ENCODE measurements at places on chromosomes 16 and 17.
A peak's percentile ranks its signal among the peaks of the same experiment; 100 is the strongest.

DNA sequence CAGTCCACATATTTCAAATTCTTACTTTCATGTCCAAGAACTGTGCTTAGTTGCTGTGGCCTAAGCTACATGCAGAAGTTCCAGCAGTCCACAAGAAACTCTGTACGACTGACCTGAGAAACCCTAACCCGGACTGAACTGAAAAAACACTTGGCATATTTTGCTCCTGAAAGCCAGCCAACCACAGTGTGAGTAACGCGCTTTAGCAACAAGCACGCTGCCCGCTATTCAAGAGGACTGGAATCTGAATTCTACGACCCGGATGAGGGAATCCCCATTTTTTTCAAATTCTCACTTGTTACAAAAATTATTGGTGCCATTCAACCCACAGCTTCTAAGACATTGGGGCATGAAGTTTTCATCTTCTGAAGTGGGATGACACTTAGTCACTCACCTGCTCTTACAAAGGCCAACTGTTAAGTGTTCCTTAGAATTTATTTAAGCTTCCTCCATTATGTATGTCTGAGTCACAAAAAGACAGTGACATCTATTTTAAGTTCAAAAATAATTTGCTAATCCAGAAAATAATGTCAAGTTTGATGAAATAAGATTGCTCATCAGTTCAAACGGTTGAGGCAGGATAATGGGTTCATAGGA, 78.7 kb downstream of the CDYL2 start:
- no peak for DNase-seq

DNA sequence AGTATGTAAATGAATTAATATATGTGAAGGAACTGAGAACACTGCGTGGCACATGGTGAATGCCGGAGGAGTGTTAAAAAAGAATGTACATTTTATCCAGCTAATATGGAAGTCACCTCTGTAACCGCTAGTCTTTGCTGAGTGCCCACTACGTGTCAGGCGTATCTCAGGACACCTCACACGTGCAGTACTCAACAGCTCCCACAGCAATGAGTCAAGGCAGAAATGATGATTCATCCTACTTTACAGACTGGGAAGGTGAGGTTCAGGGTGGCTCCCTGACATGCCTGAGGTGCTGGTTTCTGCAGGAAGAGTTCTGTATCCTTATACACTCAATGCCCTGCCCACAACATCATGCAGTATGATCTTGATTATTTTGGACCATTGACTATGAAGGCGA, 487.0 kb downstream of the HAPSTR1 start:
- DNase-seq = no peak

GRCh38 chr16:67632415-67633172, 12.3 kb upstream of the CARMIL2 start:
- no peak for DNase-seq

DNA sequence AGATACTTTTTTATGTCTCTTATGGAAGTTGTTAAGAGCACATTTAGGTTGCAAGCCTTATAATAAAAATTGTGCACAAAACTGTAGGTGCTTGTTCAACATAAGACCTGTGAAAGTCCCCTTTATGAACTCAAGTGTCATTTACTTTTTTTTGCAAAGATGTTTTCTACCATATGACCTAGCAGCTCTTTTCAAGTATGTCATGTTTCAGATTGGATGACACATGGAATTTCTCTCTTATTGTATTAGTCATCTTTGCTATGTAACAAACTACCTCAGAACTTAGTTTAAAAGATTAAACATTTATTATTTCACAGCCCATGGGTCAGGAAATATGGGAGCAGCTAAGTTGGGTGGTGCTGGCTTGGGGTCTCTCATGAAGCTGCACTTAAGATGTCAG, 57.9 kb downstream of the PHKB start:
- no peak for DNase-seq

DNA sequence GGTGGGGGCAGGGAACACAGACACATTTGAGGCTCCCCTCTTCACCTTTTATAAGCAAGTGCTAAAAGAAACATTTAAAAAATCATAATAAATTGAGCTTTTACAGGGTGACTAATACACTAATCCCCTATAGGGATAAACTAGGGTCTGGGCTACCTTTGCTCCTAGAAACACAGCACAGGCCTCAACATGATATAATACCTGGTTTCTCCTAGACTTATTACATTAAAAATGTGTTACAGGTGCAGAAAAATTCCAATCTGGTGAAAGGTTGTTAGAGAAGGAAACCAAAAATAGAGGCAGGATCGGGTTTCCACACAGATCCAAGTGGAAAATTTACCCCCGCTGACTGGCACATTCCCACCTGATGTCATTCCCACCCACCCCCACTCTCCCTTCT, 124.7 kb upstream of the NOG start:
- no peak for DNase-seq

DNA sequence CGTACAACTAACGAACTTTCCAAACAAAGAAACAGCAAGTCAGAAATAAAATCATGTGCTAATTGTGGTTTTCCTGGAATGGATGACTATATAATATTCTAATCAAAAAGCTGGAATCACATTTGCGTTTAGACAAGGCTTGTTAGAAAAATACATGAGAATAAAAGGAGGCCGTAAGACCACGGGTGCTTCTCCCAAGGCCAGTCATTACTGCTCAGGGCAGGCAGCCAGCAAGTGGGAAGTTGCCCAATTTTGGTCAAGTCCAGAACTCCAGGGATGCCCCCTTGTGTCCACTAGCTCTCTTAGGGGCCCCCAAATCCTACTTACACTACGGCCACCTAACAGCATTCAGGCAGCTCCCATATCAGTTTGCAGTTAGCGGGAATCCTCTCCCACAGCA, 25.9 kb upstream of the LYRM9 start:
- no peak for DNase-seq

- no peak for DNase-seq
Observed at GRCh38 chr16:4637501-4638166, 13.0 kb downstream of the MGRN1 start.

GRCh38 chr17:74808714-74809430, 32.7 kb upstream of the NAT9 start:
- DNase-seq = no peak

- DNase-seq = no peak
Observed at GRCh38 chr16:11165349-11165748, 90.7 kb downstream of the SOCS1 start.

DNA sequence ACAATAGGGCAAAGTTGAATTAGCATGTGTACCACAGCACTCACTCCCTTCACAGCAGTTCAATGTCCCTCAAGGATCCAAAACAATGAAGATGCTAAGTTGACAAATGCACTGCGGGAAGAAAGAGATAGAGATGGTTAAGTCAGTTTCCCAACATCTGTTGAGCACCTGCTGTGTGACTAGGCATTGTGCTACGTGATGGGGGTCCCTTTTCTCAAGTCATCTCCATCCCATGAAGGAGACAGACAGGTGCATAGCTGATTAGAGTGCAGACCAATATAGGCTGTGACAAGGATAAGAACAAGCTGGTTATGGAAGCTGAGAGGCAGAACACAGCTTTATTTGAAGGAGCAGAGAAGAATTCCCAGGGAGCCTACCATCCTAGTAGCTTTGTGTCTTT, 114.2 kb downstream of the HAPSTR1 start:
- DNase-seq = no peak

DNA sequence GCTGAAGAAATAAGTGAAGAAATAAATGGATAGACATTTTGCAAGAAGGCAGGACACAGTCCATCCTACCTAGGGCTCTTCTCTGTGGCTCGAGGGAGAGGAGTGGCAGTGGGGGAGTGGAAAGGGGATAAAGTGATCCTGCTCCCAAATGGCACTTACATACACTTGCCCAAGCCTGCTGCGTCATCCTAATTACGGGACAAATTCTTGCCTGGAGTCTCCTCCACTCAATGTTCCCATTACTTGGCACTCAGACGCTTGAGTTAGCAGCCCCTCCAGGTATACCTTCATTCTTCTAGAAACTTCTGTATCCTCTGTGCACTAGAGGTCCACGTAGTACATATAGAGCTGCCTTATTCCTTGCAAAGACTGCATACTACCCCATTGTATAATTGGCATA, 15.7 kb upstream of the MAP3K14 start:
- DNase-seq = no peak

GRCh38 chr16:77509796-77510195, 75.0 kb upstream of the ADAMTS18 start:
- no peak for DNase-seq

GRCh38 chr17:57077000-57077399, 8.0 kb upstream of the AKAP1 start:
- DNase-seq = no peak

- DNase-seq = no peak
Observed at GRCh38 chr16:68626557-68626956, 18.6 kb upstream of the CDH3 start.

DNA sequence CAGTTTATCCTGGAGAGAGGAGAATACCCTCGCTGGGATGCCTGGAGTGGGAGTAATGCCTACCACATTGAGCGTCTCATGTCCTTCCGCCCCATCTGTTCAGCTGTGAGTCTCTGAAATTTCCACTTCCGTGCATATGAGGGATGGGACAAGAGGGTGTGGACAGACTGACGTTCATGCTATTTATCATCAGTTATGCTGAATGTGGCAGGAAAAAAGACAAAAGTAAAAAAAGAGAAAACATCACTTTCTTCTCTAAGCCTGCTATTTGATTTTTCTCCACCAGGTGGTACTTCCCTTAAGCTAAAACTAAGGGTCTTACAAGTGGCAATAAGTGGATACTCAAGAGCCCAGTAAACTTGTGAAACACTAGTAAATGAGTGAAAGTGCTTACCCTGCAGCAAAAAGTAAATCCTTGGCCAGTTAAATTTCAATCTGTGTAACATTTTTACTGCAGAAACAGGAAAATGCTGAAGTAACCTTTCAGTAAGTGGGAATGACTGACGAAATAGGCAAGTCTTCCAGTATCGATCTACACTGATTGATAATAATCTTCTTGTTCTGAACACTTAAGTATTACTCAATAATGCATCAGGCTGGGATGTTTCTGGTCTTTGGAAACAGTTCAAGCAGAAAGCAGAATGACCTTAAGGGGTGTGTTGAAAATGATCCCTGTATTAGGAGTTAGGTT, 5.6 kb downstream of the CRYBA1 start:
- no peak for DNase-seq

DNA sequence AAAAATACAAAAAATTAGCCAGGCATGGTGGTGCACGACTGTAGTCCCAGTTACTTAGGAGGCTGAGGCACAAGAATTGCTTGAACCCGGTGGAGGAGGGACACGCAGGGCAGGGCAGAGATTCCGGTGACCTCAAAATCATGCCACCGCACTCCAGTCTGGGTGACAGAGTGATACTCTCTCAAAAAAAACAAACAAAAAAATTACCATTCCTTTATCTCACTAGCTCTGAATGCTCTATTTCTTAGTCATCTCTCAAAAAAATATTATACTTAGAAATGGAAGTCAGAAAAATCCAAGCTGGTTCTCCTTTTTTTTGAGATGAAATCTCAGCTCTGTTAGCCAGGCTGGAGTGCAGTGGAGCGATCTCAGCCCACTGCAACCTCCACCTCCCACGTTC, 40.8 kb downstream of the SPOP start:
- no peak for DNase-seq

DNA sequence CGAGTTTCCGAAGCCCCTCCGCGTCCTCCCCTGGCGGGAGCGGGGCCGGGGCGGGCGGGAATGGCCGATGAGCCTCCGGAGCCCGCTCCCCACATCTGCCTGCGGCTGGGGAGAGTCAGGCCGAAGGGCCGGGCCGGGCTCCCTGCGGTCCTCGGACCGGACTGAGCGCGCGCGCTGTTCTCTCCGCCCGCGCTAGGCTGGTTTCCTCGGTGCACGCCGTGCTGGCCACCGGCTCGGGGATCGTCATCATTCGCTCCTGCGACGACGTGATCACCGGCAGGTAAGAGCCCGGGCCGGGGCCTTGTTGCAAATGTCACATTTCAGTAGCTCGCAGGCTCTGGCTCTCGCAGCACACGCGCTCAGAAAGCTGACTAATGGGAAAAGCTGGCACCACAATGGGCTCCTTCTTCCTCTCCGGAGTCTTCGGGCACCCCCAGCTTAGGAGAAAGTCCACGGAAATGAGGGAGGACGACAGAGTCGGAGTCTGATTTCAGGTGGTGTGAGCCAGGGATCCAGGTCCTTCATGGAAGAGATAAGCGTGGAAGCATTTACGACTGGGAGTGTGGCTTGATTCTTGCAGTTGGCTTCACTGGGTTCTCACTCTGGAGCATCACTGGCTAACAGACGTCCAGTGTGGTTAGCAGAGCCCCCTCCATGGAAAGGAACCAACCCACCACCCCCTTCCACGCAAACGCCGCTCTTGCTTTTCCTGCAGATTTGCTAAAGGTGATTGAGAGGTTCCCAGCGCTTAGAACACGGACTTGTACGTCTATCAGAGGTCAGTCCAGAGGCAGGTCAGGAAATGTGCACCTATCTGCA, 715 bp downstream of the TLCD3A start:
- DNase-seq = peak; percentile 7

DNA sequence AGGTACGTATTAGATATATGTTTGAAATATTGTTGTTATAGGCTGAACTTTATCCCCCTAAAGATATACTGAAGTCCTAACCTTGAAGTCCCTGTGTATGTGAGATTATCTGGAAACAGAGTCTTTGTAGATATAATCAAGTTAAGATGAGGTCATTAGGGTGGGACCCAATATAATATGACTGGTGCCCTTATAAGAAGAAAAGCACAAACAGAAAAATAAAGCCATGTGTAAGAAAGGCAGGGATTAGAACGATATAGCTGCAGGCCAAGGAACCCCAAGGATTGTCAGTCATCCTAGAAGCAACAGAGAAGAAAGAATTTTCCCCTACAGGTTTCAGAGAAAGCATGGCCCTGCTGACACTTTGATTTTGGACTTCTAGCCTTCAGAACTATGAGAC, 95.8 kb downstream of the USP32 start:
- no peak for DNase-seq

DNA sequence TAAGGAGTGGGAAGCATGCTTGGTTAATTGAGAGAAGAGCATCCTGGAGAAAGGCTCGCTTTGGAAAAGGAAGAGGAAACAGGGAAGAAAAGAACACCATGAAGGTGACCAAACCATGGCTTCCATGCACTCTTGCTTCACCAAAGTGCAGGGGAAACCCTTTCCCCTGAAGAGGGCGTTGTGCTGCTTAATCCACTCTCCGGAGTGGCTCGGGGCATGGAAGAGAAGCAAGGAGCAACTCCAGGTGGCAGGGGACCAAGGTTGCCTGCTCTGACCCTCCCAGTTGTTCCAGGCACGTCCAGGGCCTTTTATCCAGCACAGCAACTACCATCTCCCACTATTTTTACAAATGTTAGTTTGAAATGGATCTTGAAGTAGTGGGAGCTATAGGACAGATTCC, 108.1 kb downstream of the STX8 start:
- no peak for DNase-seq

DNA sequence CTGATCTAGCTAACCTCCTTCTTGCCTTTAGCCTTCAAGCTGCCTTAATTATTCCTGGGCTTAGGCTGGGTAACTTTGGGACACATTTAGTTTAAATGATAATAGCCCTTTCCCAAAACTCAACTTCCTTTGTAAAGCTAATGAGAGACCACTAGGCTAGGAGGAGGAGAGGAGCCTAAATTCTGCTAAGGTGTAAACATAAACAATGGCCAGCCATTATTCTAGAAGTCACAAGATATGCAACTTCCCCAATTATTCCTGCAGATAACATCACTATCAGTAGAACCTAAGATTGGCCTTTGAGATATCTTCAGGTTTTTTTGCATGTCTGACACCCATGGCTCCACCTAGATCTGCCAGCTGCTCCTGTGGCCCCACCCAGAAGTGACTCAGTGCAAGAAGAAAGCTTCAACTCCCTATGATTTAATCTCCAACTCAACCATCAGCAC, 131.2 kb upstream of the FAM20A start:
- no peak for DNase-seq

- DNase-seq = peak; percentile 34
Observed at GRCh38 chr17:50169121-50169764, 3.4 kb downstream of the SGCA start.

GRCh38 chr16:16797239-16797638, 418.3 kb downstream of the NPIPA7 start:
- no peak for DNase-seq
